ENCODE measurements at places on chromosomes 6 and 20.
A peak's percentile ranks its signal among the peaks of the same experiment; 100 is the strongest.

GRCh38 chr6:8435845-8436168, 462 bp upstream of the SLC35B3 start:
- no peak for DNase-seq

GRCh38 chr6:141467881-141468280, 664.8 kb upstream of the GJE1 start:
- DNase-seq = no peak

DNA sequence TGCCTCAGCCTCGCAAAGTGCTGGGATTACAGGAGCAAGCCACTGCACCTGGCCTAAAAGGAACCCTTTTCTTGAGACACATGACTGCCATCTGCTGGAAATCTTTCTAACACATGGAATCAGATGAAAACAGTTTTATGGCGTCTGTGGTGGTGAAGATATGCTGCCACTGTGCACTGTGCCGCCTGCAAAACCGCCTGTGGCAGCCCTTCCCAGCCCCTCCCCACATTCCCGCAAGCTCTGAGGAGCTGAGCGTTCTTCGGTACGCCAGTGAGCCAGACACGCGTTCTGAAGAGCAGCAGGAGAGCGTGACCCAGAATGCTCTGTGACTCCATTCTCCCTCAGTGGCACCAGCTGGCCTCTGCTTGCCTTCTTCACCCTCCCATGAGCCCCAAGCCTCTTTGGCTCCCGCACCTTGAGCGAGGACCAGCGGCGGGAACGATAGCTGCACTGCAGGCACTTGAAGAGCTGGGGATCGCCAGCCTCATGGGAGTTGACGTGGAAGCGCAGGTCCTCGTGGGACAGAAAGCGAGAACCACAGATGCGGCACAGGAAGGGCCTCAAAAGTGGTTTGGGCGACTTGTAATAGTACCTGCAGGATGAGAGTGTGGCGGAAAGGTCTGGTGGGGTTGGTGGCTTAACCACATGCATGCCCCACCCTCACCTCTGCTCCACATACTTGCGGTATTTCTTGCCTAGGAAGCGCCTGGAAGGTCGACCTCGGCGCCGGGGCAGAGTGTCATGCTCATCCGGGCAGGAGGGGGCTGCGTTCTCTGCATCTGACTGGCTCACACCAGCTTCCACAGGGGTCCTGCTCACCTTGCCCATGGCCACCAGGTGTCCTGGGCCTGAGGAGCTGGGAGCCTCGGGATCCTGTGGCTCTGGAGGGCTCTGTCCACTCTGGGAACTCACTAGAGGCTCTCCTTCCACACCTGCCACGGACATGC, 8.7 kb downstream of the ZNF335 start:
- DNase-seq = no peak

DNA sequence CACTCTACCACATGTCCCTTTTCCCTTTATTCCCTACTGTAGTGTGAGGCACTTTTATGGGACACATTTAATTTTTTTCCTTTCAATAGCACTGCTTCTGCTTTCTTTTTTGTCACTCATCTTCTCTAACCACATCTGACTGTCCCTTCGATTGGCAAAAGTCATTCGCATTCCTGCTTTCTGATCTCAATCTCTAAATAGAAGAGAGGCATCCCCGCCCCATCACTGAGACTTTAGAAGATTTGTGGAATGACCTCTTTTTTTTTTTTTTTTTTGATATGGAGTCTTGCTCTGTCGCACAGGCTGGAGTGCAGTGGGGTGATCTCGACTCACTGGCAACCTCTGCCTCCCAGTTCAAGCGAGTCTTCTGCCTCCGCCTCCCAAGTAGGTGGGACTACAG, 9.1 kb downstream of the ZNF292 start:
- no peak for DNase-seq

- no peak for DNase-seq
Measured at GRCh38 chr6:140560671-140561070, 1186.2 kb upstream of the CITED2 start.

DNA sequence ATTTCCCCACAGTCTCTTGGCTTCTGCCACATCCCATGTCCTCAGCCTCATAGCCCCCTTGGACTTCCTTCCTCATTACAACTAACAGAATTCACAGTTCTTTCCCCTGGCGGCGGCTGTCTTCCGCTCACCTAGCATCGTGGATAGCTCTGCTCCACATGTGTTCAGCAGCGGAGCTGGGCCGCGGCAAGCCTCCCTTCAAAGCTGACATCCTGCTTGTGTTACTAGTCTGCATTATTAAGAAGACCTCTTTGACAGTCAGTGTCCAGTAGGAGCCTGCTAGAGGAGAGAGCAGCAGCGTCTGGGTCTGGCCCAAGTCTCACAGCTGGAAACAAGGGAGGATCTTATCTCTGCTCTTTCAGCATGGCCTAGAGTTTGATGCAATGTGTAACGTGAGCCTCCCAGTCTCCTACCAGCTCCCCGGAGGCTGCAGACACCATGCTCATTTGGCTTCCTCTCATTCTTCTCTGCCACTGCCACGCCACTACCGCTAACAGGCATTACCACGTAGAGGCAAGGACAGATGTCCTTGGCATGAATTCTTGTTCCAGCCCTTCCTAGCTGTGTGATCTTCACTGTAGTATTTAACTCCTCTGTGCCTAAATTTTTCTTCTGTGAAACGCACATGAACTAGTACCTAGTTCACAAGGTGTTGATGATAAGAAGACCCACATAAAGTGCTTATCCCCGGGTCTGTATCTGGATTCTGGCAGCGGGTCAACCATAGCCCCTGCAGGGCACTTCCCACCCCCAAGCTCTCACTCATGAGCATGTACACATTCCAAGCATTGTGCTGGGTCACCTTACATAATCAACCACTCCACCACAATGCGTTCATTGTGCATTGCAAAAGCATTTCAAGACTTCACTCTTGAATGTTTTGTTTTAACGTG, 107.1 kb upstream of the BACH2 start:
- no peak for DNase-seq

- DNase-seq = peak; percentile 7
Measured at GRCh38 chr6:109978174-109979032, at the start of gene GPR6. TSS of gene GPR6 (plus strand) at chr6:109978311. CDS start at chr6:109979113, 802 bp downstream.

- DNase-seq = no peak
Measured at GRCh38 chr6:15441981-15442380, 196.1 kb downstream of the JARID2 start.

- DNase-seq = no peak
Measured at GRCh38 chr6:138785079-138785478, 10.8 kb upstream of the ECT2L start.

- no peak for DNase-seq
Measured at GRCh38 chr20:41655962-41656618, 37.9 kb upstream of the CHD6 start.

DNA sequence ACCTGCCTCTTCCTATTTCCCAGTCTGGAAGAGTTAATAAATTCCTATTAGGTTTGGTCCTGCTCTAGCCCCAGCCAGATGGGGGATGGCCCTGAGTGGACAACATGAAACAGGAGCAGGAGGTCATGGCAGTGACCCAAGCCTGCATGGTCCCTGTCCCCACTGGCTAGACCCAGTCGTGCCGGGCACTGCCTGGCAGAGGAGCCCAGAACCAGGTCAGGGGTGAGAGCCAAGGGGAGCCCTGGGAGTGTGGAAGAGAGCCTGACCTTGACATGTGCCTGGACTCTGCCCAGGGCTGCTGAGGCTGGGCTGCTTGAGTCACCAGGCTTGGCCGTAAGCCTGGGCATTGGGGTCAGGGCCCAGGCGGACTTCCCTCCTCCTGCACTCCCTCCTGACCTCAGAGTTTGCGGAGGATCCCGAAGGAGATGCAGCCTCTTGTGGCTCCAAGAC, 3.6 kb downstream of the AVP start:
- no peak for DNase-seq

DNA sequence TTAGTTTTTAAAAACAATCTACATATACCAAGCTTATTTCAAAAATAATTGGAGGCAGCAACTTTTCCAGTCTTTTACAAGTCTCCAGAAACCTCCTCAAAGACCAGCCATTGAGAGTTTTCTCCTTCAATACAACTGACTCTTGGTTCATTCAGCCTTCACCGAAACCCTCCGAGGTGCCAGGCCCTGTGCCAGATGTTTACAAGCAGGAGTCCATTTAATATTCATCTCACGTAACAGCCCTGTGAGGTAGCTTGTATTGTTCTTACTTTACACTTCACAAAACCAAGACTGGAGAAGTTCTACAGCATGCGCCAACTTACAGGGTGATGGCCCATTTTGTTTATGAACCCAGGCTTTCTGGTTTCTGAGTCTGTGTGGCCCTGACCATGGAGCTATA, 5.5 kb upstream of the NEDD9 start:
- no peak for DNase-seq

DNA sequence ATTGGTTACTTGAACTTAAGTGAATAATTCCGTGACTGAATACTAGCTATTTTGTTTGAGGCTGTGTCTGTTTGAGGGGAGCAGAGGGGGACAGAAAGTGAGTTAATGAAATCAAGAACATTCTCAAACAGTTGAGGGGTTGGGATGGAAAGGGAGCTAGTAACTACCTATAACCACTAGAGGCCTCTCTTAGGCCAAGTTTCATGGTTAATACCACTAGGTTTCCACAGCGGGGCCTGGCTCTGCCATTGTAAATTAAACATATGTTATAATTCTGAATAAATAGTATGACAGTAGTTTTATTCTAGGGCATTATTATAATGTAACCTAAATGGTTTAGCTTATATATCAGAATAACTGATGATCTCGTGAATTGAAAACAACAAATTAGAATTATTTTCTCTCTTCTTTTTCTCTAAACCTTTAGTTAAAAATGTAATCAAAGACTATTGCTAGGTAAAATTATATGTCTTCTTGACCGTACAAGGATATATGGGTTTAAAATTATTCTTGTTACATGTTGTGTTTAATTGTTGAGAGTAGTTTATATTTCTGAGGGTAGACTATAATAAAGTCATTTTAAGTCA, 108.1 kb downstream of the BCKDHB start:
- DNase-seq = no peak

DNA sequence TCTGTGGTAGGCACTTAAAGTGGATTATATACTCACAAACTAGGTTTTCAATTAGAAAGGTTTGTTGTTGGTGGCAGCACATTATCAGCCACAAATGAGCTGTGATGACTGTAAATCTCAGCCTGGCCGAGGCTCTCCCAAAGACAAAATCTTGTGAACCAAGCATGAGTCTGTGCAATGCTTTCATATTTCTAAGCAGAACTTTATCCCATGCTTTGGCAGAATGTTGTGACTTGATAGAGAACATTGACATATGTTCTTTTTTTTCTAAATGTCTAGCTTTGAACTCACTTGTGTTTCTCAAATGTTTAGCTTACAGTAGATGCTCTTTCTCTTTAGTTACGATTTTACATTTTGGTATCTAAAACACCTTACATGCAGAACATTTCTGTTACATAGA, 105.9 kb downstream of the KLHL32 start:
- DNase-seq = no peak

- DNase-seq = peak; percentile 59
Measured at GRCh38 chr6:159104163-159104925, 59.6 kb upstream of the TAGAP start.

DNA sequence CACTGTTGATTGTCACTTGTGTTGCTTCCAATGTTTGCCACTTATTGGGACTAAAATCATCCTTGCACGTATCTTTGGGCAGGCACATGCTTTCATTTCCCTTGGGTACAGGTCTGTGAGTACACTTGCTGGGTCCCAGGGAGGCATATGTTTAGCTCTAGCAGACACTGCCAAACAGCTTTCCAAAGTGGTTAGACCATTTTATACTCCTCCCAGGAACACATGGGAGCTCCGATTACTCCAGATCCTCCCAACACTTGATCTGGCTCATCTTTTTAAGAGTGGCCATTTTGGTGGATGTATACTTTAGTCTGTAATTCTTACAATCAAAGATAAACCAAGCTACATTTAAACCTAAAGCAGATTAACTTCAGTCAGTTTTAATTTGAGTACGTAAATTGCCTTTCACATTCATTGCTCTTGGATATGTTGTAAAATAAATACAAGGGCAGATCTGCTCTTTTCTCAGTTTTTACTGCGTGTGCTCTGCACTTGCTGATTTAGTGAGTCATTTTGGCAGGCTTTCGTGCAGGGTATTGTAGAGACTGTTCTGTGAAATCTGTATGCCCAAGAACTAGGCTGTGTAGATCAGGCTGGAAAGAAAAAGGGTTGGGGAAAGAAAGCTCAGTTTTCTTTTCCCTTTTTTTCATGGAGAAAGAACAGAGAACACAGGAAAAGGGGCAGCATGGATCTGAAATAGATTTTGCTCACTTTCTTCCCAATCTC, 19.5 kb downstream of the SLC22A1 start:
- DNase-seq = no peak

DNA sequence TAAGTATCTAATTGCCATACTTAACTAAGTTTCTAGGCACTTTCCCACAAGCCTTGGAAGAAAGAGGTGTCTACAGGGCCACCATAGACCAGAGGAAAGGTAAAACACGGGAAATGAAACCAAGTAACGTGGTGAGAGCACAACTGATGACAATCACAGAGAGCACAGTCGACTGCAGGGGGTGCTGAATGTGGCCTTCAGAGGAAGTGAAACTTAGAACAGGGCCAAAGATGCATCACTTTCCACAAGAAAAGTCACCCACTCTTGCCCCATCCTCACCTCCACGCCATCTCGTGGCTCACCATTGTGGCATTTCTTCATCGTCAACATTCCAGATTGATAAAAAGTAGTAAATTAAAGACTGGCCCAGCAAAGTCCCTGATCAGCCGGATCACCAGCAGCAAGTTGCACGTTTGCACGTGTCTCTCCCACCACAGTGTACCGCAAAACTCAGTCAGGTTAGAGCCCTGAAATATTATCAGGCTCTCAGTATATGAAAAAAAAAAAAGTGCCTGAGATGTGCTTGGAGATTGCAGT, 31.4 kb downstream of the HIVEP2 start:
- no peak for DNase-seq

DNA sequence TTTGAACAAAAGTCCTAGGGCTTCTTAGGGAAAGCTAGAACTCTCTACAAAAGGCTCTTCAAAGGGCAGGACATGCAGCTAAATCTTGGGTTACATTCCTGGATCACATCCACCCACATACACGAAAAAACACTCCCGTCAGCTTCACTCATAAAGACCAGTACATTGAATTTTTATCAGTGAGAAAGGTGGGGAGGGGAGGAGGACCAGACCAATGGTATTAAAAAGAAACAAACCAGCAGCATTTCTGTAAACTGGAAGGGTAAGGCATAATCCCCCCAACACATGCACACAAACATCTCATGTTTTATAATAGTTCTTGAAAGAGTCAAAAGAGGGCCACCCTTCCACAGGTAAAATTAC, 31.6 kb downstream of the MYLK4 start:
- DNase-seq = no peak

- DNase-seq = no peak
Measured at GRCh38 chr20:58614366-58614765, 36.7 kb upstream of the STX16 start.

GRCh38 chr20:17806739-17807441, 107.1 kb downstream of the BANF2 start:
- no peak for DNase-seq

Data from activated T-helper 1 cell treated with anti-CD3 and anti-CD28 coated beads, Interleukin-2, amount 50 U/mL, for 16 hours (primary cell).